Stimulated activated CD8-positive, alpha-beta memory T cell treated with anti-CD3 and anti-CD28 coated beads, Interleukin-15, amount 100 ng/mL, for 4 hours (primary cell): ENCODE measurements at places on chromosomes 11 and 22.

- no peak for DNase-seq
Measured at GRCh38 chr11:3809624-3809928, 1.2 kb downstream of the PGAP2 start.

GRCh38 chr11:116693593-116694348 is 79.0 kb downstream of the BUD13 start:
- DNase-seq, result no peak

GRCh38 chr22:45441138-45441537 is 27.6 kb downstream of the RIBC2 start:
- DNase-seq, result no peak

GRCh38 chr22:50320116-50320515 is 6.7 kb downstream of the DENND6B start:
- no peak for DNase-seq

GRCh38 chr11:83284501-83285150 is 1.5 kb downstream of the CCDC90B start:
- no peak for DNase-seq

DNA sequence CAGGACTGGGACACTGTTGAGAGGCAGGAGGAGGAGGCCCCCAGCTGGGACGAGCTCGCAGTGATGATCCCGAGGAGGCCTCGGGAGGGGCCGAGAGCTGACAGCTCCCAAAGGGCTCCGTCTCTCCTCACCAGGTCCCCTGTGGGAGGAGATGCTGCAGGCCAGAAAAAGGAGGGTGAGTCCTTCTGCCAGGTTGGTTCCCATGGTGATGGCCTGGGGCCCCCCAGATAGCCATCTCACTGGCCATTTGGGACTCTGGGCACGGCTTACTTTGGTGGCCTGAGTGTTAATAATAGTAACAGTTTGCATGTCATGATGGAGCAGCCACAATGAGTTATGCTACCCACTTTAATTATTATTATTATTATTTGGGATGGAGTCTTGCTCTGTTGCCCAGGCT is 18.9 kb downstream of the TRIOBP start:
- no peak for DNase-seq

DNA sequence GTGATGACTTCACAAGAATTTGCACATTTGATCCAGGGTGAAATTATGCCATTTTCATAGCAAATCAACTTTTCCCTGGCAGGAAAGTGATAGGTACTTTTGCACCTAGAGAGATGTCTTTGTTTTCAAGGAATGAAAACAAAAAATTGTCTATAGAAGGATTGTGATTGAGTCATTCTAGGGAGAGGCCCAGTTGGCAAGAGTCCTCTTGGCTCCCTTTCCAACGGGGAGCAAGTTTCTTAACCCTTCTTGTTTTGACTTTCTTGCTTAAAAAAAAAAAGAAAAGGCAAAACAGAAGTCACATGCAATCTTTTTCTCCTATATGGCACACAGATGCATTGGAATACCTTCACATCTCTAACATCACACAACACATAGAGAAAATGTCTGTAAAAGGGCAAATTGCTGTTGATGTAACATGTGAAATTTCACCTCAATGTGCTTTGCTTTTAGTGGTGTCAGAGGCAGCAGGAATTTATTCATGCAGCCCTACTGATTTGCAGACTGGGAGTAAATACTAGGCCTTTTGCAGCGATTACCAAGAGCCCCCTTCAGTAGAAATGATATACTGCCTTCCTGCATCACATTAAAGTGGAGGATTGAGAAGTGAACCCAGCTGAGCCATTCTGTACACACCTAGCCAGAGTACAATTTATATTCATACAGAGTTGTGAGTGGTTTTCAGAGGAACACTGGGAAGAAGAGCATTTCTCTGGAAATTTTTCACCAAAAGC is 290.7 kb upstream of the MPPED2 start:
- no peak for DNase-seq

DNA sequence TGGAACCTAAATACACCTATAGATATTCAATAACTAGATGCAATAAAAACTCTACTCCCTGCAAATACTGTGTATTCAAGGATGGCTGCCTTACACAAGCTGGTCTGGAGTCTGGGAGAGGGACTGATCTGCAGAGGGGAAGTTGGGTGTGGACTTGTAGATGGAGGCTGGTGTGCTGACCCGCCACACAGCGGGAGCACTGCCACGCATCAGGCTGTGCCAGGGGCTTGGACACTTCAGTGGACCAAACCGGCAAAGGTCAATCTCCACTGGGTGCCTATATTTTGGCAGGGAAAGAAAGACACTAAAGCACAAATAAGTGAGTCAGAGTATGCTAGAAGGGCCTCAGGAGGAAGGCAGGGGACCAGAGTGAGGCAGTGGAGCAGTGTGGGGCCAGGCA is 2.1 kb upstream of the SHANK3 start:
- no peak for DNase-seq

DNA sequence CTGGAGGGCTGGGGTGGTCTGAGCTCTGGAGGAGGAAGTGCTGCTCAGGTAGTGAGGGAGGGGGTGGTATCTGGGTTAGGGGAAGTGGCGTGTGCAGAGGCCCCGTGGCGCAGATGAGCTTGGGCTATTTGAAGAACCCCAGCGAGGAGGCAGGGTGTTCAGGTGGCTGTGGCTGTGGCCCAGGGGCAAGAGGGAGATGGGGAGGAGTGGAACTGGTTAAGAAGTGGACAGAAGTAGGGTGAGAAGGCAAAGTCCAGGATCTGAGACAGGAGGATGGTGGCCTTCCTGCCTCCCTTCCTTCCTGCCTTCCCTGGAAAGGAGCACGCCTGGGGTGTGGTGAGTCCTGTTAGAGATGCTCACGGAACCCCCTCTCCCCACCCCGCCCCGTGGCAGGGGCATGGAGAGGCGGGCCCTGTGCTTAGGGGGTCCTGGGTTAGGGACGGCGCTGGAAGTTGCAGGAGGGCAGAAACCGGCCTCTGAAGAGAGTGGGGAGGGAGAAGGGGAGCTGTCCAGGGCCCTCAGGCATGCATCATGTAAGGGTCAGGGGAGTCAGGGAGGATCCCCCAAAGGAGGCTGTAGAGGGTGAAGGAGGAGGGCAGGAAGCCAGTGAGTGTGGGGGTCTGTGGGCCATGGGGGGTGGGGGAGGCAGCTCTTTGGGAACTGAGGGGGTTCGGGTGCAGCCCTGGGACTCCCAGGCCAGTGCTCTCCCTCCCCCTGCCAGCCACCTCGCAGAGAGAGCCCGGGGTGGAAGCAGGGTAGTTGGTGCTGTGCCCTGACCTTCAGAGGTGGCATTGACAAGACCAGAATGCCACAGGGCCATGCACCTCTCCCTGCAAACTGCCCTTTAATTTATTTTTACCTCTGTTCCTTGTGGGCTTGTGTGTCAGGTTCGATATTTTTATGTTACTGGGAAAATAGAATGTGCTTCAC is 63.7 kb upstream of the PARVG start:
- no peak for DNase-seq

DNA sequence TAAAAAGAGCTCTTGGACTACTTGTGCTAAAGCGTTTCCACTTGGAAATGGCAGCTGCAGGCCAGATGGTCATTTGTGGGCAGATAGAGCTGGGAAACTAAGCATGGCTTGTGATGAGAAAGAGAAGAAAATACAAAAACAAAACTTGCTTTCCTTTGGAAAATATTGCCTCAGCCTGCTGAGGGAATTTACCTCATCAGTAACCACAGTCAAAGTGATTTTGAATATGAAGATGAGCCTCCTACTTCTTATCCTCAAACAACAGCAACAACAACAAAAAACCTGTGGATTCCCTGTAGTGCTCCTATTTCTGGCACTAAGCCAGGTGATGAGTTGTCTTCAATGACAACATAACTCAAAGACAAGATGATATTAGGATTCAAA is 62.7 kb upstream of the FIBIN start:
- no peak for DNase-seq

DNA sequence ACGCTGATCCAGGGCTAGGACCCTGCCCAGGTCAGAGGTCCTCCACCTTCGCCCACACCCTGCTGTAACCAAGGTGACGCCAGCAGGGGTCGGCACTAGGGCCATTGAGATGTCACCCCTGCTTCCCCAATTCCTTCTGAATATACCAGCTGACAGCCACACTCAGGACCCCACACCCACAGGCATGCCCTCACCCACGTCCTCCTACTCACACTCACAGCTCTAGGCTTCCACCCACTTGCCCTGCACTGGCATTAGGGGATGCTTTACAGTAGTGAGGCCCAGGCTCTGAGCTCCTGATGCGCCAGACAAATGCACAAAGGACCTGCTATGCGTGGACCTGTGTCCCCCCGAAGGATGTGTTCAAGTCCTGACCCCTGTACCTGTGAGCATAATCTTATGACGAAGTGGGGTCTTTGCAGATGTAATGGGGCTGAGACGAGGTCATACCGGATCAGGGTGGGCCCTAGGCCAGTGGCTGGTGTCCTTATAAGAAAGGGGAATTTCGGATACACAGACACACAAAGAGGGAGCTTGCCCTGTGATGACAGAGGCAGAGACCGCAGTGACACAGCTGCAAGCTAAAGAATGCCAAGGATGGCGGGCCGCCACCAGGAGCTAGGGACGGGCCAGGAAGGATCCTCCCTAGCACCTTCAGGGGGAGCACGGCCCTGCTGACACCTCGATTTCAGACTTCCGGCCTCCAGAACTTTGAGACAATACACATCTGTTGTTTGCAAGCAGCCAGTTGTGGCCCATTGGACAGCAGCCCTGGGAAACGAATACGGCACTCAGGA is 11.2 kb downstream of the WNT11 start:
- no peak for DNase-seq

DNA sequence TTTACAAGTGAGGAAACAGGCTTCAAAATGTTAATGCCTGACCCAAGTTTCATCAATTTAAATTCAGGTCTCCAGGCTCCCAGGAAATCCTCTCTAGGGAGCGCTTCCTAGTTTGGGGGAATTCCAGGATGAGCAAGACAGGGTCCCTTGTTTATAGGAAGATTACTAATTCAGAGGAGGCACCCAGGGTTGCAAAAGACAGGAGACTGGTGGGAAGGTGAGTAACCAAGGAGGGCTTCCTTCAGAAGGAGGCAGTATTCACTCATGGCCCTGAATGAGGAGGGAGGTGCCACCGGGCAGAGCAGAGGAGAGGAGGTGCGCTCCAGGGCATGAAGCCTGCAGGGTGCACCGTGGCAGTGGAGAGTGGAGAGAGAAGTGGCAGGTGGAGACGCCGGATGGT is 1.6 kb downstream of the TMEM132A start:
- DNase-seq, result no peak

DNA sequence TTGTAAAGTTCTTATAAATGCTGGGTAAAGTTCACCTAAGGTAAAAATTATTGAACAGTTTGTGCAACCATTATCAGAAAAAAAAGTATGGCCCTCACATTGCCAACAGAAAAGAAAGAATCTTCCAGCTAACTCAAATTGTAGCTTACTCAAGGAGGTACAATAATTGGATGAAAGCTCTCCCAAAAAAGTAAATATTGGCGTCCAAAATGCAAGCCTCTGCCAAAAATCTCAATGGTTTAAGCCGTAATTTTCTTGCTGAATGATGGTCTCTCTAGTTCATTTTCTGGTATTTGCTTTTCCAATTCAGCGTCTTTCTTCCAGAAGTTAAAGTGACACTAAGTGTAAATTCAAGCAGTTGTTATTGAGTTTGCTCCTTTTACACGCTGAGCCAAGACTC is 727.3 kb downstream of the LRRC4C start:
- no peak for DNase-seq

DNA sequence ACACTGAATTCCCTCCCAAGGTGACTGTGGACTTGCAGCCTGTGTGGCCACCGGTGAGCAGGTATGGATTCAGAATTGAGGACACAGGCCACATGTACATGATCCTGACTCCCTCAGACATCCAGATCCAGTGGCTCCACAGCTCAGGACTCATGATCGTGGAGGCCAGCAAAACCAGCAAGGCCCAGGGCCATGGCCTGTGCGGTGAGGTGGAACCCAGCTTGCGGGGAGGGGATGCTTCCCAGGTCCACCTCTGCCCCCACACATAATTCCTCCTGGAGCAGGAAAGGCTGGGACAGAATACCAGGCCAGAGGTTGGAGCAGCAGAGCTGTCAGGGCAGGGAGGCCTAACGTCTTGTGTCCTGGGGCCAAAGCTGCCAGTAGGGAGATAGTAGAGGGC is 82.1 kb downstream of the OTOG start:
- no peak for DNase-seq

DNA sequence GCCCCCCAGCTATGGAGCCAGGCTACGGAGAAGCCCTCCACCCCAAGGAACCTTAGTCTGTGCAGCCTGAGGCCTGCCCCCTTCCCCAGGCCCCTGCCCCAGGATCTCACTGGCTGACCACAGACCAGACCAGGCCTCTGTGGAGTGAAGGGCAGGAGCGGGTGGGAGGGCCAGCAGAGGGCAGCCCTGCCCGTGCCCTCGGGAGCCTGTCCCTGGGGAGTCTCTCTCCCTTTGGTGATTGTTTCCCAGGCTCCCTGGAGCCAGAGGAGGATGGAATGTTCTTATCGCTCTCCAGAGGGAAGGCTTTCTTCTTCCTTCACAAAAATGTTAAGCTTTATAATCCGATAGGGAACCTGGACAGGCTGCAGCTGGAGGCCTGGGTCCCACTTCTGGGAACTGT is 455.3 kb downstream of the SOX6 start:
- no peak for DNase-seq

GRCh38 chr22:27836181-27836580 is 34.6 kb upstream of the MN1 start:
- no peak for DNase-seq

- DNase-seq, result no peak
Measured at GRCh38 chr22:42844756-42845155, 12.3 kb downstream of the ARFGAP3 start.

DNA sequence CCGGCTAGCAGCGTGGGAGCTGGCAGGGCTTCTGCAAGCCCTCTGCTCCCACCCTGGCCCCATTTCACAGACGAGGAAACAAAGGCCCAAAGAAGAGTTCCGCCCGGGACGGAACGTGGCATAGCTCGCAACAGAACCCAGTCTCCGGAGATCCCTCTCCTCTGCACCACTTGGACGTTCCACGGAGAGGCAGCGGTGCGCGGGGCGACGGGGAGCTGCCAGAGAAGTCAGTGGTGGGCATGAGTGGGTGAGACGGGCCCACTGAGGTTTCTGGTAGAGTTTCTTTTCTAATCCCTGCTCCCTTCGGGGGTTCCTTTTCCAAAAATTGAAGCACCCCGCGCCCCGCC is 554 bp upstream of the NECTIN1 start:
- no peak for DNase-seq

GRCh38 chr22:26362471-26362870 is 66.6 kb upstream of the ASPHD2 start:
- no peak for DNase-seq

GRCh38 chr11:45187375-45187774 is 40.9 kb downstream of the PRDM11 start:
- no peak for DNase-seq

DNA sequence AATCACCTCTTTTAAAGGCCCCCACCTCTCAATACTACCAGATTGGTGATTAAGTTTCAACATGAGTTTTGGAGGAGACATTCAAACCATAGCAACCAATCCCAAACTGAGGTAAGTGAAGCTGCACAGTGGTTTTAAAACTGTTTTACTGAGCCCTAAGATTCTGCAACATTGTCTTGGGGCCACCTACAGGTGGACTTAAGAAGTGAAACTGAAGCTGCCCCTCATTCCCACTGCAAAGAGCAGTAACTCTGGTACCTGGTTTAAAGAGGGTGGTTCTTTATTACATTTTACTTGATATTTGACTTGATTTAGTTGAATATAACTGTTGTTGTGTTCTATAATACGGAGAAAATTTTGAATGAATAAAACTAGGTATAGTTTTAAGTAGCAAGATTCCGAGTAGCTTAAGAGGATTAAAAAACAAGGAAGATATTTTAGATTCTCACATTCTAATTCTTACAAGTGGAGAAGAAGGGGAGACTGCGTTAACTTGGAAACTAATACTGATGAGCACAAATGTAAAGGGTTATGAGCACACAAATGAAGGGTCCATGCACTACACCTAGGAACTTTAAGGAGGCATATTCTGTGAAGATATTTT is 26.7 kb downstream of the SYT9 start:
- no peak for DNase-seq
